ENCODE measurements at places on chromosomes 4 and X.

GRCh38 chr4:1538941-1539772 lies 132.9 kb upstream of the NKX1-1 start:
- no peak for DNase-seq

- DNase-seq, result no peak
Measured at GRCh38 chrX:84737471-84737871, 235.2 kb upstream of the HDX start.

DNA sequence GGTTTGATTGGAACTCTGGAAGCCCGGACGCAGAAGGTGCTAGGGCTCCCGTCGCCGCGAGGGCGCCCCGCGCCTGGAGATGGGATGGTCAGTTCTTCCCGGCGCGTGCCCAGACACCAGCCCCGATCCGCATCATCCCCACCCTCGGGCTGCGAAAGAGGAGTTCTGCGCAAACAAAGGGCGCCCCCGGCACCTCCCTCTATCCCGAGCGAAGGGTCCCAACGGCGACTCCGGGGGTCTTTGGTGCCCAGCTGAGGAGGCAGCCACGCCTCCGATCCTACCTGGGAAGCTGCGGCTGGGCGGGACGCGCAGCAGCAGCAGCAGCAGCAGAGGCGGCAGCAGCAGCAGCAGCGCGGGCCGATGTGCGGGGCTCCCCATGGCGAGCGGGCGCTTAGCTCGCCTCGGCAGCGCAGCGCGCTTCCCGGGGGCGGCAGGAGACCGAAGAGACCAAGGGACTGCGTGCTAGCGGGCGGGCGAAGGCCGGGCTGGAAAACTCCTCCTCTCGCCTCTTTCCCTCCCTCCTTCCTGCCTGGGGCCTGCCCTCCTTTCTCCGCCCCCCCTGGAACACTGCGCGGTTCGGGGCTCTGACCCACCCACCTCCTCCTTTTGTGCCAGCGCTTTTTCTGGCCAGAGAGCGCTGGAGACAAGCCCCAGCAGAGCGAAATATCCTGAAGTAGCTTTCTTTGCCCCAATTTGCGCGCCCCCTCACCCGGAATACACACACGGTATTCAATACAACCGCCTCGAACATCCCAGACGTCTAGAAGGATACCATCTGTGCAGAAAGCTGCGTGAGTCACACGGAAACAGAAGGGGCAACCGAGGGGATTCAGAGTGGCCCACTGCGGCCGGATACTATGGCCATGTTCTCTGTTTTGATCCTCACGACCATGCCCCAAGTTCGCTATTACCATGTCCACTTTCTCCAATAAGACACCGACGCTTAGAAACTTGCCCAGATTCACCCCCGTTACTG lies at the start of gene SRPX:
Gene SRPX, minus strand, starts transcription at position 457 of the 976 bp plus-strand sequence. Its CDS starts 79 bp downstream, at position 378.
- DNase-seq, result no peak

DNA sequence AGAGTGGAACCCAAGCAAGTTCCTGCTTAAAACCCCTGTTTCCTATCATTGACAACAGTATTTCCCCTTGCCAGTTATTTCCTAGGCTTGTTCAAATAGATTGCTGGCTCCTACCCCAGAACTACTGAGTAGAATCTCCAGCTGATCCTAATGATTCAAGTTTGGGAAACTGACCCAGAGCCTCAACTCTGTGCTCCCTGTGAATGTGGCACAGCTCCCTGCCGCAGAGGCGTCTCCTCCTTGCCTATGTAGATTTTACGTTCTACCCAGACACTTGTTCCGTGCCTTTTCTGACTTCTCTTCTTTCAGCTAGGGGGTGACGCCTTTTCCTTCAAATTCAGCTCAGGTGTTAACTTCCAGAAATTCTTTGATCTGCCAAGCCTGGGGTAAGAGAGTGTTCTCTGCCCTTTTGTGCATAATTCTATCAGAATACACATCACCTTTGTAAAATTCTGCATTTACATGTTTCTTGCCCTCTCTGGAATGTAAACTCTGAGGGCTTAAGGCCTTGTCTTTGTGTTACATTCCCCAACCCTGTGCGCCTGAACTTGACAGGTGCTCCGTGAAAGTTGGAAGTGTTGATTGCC lies 4.4 kb downstream of the LSM6 start:
- no peak for DNase-seq

DNA sequence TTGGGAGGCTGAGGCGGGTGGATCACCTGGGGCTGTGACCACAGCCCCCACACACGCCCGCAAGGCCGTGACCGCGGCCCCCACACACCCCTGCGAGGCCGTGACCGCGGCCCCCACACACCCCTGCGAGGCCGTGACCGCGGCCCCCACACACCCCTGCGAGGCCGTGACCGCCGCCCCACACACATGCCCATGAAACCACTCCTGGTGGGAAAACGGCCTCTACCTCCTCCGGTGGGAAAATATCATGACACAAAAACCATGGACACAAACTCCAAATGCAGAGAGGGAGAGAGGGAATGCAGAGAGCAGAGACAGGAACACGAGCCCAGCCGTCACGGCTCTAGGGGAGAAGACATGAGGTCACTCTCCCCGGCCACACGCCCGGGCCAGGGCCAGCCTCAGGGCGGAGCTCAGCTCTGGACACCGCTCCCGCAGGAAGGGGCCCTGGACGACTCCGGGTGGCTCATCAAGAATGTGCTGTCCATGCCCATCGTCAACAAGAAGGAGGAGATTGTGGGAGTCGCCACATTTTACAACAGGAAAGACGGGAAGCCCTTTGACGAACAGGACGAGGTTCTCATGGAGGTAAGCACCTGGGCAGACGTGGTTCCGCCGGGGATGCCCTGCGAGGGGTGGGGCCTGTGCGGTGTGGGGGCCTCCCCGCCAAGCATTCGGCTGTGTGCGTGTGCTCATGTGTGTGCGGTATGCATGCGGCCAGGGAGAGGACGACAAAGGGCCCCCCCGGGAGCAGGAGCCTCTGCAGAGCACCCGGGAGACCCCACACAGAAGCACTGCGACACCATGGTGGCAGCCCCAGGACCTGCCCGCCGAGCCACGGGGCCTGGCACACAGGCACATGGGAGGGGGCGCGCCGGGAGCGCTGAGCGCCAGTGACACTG lies 17.4 kb downstream of the ATP5ME start:
- no peak for DNase-seq

DNA sequence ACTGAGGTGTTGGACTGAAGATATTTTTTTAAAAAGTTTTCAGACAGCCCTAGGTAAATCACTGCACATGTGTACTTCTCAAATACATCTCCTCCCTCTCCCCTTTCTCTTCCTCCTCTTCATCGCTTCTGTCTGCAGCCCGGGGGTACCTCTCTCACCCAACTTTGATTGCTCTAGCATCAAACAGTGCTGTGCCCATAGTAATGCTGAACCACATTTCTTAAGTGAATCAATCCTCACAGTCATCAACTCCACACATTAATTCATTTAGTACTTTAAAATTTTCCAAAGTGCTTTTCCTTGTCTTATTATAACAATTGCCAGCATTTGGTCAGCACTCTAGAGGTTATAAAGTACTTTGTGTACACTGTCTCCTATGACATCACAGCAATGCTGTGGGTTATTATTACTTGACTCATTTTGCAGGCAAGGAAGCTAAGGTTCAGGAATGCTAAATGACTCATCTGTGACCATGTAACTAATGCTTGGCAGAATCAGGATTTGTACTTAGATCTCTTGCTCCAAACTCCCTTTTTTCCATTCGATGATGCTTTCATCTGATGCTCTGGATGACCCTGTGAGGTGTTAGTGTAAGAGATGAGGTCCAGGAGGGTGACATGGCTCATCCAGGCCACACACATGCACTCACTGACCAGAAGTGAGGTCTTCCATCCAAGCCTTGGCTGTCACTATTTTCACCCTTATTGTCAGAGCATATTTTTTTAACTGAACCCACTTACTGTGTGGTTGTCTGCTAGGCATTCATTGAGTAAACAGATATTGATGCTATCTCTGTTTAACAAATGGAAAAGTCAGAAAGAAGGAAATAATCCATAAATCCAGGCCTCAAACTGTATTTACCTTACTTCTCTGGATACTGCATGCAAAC lies 58.8 kb downstream of the RHOH start:
- no peak for DNase-seq

DNA sequence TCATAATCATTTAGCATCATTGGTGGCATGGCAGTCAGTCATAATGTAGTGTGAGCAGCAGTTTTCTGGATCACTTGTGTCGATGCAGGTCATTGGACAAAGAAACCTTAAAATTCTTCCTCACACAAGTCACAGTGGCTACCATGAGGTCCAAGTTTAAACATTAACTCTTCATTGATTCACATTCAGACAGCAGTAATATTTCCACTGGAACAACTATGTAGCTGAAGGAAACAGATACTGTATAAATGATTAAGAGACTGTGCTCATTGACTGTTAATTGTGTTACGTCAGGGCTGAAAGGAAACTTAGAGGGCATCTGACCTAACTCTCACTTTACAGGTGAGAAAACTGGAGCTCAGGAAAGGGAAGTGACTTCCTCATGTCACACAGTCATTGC lies 261.8 kb downstream of the KLHL13 start:
- no peak for DNase-seq

- DNase-seq, result no peak
Measured at GRCh38 chr4:39883646-39884045, 94.1 kb downstream of the PDS5A start.

- DNase-seq, result no peak
Measured at GRCh38 chr4:186148336-186148975, 42.9 kb upstream of the CYP4V2 start.

- no peak for DNase-seq
Measured at GRCh38 chr4:104589264-104589868, 94.7 kb upstream of the CXXC4 start.

GRCh38 chr4:165537028-165537648 lies 158.3 kb downstream of the CPE start:
- no peak for DNase-seq

DNA sequence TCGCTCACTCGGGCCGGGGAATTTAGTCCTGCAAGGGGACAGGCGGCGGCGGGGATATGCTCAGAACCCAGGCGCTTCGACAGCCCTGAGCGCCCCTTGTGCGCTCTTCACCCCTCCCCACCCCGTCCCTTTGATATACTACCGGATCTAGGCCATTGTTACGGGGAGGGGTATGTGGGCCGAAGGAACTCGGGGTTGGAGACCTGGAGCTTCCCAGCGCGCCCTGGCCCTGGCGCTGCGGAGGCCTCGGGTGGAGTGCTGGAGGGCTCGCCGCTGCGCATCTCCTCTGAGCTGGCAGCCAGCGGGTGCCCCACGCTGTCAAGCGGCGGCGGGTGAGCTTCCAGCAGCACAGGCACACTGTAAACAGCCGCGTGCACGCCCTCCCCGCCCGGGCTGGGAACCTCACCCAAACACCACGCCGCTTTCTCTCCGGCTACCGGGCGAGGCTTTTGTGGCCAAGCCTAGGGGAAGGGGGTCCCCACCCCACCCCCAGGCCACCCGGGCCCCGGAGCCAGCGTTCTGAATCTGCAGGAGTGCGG lies 54.5 kb upstream of the BCOR start:
- no peak for DNase-seq

GRCh38 chr4:128954941-128955340 lies 138.4 kb downstream of the SCLT1 start:
- no peak for DNase-seq

DNA sequence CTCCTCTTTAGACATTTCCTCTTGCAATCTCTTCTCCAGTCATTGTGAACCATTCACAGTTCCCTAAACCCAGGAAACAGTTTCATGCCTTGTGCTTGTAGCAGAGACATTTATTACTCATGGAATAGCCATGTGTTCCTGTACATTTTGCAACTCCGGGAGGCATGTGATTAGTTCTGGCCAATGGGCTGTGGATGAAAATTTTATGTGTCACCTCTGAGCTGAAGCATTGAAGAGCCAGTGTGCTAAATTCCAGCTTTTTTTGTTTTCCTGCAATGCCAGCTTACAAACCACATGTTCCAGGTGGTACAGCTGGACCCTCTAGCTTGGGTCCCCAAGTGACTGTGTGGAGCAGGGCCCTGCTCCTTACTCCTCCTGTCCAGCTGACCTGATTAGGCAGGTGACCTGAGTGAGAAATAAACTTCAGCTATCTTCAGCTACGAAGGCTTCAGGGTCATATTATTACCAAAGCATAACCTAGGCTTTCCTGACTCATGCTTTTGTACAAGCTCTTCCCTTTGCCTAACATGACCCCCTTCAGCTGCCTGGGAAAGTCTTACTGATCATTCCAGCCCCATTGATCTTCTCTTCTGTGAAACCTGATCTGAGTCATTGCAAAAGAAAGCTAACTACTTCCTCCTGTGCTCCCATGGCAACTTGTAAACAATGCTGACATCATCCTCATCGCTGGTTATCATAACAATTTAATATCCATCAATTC lies 200.4 kb downstream of the PTTG2 start:
- no peak for DNase-seq

DNA sequence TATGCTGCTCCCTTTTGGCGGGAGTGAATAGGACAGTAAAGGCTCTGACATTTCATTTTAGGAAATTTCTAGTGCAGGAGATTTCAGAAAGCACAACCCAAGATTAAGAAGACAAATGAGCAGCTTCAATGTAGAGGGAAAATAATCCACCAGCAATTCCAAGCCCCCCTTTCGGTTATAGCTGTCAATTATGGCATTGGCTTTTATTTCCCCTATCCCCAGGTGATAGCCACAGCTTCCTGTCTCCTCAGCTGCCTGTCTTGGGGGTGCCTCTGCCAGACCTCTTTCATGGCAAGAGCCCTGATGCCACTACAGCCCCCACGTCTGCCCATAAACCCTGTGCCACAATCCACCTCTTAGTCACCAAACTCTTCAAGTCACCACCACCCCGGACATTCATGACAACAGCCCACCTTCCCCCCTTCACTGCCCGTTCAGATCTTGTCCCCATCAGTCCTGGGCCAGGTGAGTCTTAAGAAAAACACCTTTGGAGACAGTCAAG lies 48.4 kb upstream of the CLNK start:
- DNase-seq, result no peak

DNA sequence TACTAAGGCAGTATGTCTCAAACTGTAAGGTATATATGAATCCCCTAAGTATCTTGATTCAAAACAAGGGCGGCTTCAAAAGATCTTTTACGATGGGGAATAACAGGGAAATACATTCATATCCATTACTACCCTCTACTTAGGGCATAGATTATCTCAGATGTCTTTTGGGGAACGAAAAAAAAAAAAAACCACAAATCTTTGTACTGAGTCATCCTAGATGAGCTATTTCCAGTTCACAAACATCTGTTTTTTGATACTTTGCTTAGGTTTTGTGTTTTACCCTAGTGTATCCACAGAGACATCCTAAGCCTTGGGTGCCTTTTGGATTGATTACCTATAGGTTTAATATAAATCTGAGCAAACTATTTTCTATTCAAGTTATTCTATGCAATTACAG lies 457.2 kb downstream of the NLGN4X start:
- no peak for DNase-seq

- DNase-seq, result no peak
Measured at GRCh38 chr4:168883513-168883912, 126.5 kb downstream of the CBR4 start.

- DNase-seq, result no peak
Measured at GRCh38 chr4:110904435-110905065, 281.7 kb upstream of the PITX2 start.

- no peak for DNase-seq
Measured at GRCh38 chr4:152424396-152424795, 111.5 kb downstream of the FBXW7 start.

- no peak for DNase-seq
Measured at GRCh38 chr4:26192899-26193869, 127.6 kb upstream of the RBPJ start.

Data from activated T-helper 1 cell treated with anti-CD3 and anti-CD28 coated beads, Interleukin-2, amount 50 U/mL, for 16 hours (primary cell).